ENCODE measurements at places on chromosomes 1 and 21. TPM values are rescaled to one million over a fixed set of nuclear protein-coding genes. Genes with fewer than 3 reads are reported as not detected.

Gene CFAP141
- not detected for total RNA-seq

Gene OLFML3
- 145 TPM for total RNA-seq

Gene TNFSF4
- 1.1 TPM for total RNA-seq

Gene CFAP45
- total RNA-seq = 3.6 TPM

Gene WARS2
- 22.6 TPM for total RNA-seq

Gene SPOCD1
- 1.5 TPM for total RNA-seq

Gene MLLT11
- 7.1 TPM for total RNA-seq

Gene RNU1-3
- total RNA-seq = under 0.01 TPM

Gene DCST2
- not detected for total RNA-seq

Gene CYP4B1
- total RNA-seq = 37.6 TPM

Gene OLFML2B
- total RNA-seq = 12.8 TPM

Gene GREM2
- total RNA-seq = 7.0 TPM

Gene TRIM58
- 1.3 TPM for total RNA-seq

Gene LCE2B
- not detected for total RNA-seq

Gene KDM5B
- total RNA-seq = 70.1 TPM

Gene SPRR2A
- total RNA-seq = not detected

Gene ST6GALNAC5
- not detected for total RNA-seq

Gene XCL2
- not detected for total RNA-seq

Gene TAL1
- total RNA-seq = 10.9 TPM

Gene CSRP1
- 913 TPM for total RNA-seq

Gene NTMT2
- total RNA-seq = not detected

Gene NRIP1
- 27.9 TPM for total RNA-seq
